ENCODE measurements at places on chromosomes 6 and 20.

DNA sequence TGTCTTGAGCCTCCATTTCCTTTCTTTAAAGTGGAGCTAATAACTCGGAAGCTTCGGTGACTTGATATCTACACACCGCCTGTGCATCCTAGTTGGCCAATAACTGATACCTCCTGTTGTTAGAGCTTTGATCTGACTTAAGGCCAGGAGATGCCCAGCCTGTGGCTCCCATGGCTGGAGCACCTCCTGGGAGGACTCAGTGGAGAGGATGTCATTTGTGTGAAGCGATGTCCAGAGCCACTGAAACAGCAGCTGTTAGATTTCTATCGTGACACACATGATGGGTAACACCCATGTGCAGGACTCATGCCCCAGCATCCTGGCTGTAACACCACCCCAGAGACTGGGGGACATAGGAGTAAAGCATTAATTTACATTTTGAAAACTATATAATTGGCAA, 30.8 kb downstream of the SDCBP2 start:
- DNase-seq: no peak

GRCh38 chr6:149646599-149646998, 1.9 kb downstream of the KATNA1 start:
- no peak for DNase-seq

GRCh38 chr6:166488701-166489100, 97.8 kb downstream of the RAMACL start:
- DNase-seq: no peak

- DNase-seq: no peak
Measured at GRCh38 chr20:46568570-46569129, 18.2 kb upstream of the OCSTAMP start.

- DNase-seq: no peak
Measured at GRCh38 chr20:4961746-4962145, 39.6 kb downstream of the SLC23A2 start.

- no peak for DNase-seq
Measured at GRCh38 chr20:23744817-23745216, 5.9 kb downstream of the CST1 start.

DNA sequence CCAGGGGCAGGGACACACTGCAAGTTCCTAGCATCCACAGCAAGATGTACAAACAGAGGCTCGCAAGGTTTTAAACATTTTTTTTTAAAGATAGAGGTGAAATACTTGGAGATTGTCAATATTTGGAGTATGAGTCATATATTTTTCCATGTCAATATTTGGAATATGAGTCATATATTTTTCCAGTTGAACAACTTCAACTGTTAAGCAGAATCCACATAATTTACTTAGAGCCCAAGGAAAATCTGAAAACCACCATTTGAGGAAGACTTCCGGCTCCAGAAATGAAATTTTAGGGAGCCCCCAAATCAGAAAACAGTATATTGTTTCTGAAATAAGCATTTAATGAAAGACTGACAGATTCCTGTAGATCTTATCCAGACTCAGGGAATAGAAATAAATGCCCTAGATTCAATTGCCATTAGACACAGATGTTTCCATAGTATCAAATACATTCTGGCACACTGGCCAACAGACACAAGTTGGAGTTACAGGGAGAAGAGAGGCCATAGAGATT, 51.6 kb upstream of the FAM184A start:
- no peak for DNase-seq

DNA sequence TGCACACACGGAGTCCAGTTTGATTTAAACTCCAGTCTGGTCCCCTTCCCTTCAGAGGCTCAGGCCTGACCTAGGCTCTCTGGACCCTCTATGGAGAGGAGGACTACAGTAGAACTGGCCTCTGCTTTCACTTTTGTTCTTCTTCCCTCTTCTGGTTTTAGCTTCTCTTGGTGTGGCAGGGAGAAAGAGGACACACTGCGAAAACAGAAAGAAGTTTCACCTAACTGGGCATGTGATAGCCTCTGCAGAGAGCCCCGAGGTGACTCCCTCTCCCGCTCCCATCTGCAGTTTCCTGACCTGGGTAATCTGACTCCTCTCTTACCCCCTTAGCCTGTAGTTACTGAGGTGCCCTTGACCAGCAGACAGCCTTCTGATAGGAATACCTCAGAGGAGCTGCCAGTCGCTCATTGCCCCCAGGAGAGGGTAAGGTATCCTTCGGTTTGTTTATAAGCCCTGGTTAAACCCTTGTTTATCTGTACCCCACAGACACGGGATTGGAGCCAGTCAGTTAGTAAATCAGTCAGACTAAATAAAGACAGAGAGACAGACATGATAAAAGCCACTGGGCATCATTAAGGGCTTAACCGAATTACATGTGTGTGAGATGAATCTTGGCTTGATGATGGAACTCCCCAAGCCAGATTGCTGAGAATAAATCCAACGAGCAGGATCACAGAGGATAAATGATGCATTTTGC, 12.0 kb upstream of the DTNBP1 start:
- DNase-seq: no peak

DNA sequence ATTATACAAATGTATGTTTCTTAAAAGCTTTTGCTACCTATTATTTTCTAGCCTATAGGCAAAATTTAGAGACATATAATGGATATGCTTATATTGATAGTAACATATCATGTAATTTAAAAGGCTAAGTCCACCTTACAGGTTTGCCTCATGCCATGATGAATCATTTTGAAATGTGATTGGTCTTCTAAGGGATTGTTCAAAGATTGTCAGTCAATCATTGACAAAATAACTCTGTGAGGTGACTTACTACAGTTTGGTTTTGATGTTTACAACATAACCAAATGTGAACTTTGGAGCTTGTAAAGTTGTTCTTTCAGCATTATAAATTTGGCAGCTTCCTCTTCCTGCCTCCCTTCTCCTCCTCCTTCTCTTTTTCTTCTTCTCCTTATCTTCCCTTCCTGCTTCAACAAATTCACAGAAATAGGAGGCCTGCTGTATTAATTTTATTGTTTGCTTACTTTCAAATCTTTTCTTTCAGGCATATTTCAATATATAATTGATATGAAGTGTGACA, 39.7 kb upstream of the ZFP64 start:
- DNase-seq: no peak

- DNase-seq: no peak
Measured at GRCh38 chr6:16136091-16136490, 7.2 kb downstream of the MYLIP start.

DNA sequence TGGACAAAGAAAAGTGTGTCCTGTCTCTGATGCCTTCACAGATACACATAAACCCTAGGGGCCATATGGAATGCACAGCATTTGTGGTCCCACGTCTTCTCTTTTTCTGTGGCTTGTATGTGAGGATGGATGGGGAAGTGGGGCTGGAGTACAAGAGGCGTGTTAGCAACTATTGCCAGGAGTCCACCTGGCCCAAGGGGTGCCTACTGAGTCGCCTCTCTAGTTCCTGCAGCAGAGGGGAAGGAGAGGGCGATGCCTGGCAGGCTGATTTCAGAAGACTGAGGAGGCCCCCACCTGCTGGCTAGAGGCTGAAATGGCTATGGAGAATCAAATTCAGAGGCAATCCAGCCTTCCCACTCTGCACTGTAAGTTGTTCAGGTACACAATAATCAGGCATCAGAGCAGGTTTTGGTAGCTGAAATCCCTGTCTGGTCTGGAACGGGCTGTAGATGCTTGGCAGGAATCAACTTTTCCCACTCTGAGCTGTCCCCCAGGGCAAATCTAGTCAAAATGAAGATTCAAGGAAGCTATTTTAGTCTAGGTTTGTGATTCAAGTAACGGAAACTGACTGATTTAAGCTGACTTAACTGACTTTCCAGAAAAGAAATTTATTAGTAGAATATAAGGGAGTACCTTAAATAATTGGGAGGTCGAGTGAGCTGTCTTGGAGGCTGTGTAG, 14.9 kb upstream of the PPARD start:
- DNase-seq: no peak

DNA sequence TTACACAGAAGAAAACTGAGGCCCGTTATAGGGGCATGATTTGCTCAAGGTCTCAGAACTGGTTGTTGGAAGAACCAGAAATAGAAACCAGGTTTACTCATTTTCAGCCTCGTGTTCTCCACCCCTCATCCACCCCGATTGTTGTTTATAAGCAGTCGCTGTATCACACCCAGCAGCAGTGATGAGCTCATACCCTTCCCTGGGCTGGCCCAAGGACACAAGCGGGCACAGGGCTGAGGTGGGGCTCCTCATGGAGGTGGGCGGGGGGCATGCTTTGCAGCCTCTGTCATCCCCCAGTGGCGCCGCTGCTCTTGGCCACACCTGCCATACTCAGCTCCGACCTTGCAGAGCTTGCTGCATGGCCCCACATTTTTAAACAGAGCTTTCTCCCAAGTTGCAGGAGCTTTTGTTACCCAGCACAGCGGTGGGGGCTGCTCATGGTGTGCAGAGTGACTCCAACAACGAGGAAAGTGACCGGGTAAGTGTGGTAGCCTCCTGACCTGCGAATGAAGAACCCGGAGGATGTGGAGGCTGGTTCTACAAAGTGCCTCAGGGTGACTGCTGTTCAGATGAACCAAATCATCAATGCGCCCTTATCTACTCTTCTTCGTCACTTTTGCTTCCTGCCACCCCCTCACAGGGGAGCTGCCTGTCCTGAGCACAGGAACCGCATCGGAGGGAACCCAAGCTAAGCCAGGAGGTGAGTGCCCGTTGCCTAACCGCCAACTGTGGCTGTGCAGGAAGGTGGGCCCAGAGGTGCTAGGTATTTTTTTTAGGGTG, 43.6 kb upstream of the NKX2-2 start:
- DNase-seq: no peak

- DNase-seq: no peak
Measured at GRCh38 chr20:12354725-12355124, 437.0 kb downstream of the BTBD3 start.

DNA sequence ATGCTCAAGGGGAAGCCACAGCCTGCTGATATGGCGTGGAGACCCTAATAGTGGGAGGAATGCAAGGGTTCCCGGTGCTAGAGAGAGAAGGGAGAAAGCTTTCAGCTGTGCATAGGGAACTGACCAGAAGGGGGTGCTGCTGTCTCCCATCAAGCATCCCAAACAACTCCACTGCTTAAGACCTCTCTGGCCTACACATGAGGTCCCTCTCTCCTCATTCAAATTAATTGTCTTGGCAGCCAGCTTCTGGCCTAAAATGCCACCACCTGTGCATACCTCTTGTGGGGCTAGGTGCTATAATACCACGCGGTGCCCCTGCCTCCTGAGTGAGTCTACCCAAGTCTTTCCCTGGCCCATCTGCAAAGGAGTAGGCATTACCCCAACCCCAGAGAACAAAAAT, 14.5 kb downstream of the ADISSP start:
- no peak for DNase-seq

DNA sequence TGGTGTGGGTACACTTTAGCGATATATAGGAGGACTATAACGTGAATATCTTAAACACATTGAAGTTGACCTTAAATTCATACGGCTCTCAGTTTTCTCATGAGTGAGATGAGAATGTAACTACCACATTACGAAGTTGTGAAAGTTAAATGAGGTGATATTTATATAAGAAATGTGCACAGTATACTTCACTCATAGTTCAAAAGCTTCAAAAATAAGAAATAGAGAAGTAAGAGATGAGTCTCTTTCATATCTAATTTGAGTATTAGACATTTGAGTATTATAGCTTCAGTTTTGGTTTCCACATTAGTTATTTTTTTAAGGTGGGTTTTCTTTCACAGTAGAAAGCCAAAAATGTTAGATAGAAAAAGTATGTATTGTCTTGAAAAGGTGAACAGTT, 183.3 kb downstream of the NKAIN2 start:
- DNase-seq: no peak

DNA sequence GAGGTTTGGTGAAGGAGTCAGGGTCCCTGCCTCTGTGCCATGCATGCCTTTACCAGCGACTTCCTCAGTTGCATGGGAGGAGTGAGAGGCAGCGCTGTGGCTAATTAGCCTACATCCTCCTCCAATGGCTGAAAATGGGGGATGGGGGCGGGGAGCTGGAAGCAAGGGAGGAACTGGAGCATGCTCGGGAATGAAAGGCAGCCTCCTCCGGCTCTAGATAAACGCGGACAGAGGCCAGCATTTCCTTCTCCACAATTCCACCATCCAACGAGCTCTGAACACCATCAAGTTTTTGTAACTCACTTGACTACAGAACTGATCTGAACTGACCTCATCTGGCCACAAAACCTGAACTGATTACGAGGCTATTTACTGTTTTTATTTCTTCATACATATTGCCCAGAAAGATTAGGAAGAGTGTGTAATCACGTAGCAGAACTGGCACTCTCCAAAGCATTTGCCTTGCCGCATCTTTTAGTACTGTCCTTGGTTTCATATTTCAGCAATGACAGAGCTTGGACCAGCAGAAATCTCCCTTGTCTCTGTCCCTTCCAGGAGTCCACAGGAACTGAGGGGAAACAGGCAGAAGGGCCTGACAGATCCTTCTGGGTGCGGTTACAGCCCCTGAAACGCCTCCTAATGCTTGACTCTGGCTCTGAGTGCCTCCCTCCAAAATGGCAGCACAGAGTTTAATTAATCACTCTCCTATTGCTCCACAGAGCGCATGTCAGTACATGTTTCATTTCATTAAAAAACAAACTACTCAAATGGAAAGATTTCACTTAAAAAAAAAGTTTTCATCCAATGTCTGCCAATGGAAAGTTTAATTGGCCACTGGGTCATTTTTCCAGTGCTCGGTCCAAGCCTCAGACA, 58.2 kb upstream of the TRAF3IP2 start:
- DNase-seq: no peak

DNA sequence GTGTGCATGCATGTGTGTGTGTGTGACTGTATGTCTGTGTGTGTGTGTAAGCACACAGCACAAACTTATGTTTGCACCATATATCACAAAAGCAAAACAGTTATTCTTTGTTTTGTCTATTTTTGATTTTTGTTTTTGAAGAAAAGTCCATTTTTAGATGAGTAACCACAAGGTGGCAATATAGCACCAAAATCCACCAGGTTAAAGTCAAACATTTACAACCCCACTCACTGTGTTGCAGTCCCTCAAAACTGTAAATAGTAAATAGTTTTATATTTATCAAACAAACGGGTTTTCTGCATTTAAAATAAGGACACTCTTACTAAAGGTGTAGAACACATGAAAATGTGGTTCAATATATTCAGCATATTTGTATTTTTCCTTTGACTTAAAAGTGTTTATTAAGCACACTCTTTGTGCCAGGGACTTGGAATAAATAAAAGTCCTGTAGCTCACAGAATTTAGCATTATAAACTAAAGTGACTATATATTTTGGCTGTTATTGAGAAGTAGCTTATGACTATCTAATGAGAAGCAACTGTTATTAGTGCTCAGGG, 118.5 kb downstream of the GFRAL start:
- no peak for DNase-seq

Data from coronary artery (tissue), 2 donors.